ENCODE measurements at places on chromosomes 6 and 20.

DNA sequence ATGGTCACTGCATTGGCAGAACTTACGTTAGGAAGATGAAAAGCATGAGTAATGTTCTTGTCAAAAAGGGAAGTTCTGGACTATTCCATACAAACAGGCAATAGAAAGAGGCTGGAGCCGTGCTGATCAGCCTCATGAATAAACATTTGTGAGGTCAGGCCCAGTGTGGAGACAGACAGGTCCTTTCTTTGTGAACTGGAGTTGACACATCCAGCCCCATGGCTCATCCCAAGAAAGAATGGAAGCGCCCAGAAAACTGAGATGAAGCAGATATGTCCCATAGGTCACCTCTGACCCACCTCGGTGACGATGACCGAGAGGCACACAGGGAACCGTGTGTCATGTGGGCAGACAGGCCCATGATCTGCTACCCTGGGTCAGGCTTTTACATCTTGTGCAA is 276.0 kb upstream of the SGK1 start:
- no peak for DNase-seq

DNA sequence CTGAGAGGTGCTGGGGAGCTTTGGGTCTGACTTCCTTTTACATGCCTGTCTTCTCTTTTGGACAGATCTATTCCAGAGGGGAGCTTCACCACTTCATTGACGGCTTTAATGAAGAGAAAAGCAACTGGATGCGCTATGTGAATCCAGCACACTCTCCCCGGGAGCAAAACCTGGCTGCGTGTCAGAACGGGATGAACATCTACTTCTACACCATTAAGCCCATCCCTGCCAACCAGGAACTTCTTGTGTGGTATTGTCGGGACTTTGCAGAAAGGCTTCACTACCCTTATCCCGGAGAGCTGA is 13.1 kb downstream of the PRDM1 start:
- no peak for DNase-seq

- no peak for DNase-seq
Observed at GRCh38 chr20:37328149-37328945, 17.6 kb upstream of the SRC start.

GRCh38 chr20:3728354-3728753 is 4.1 kb upstream of the HSPA12B start:
- no peak for DNase-seq

GRCh38 chr20:10716855-10717254 is 43.1 kb upstream of the JAG1 start:
- DNase-seq = no peak

Data from stimulated activated CD4-positive, alpha-beta T cell treated with anti-CD3 and anti-CD28 coated beads, Interleukin-12 subunit alpha, Interleukin-12 subunit beta, amount 100 ng/mL, for 24 hours (primary cell).